ENCODE measurements at places on chromosomes 2 and 18.

- no peak for DNase-seq
These were observed 162.0 kb upstream of the STK17B start for GRCh38 chr2:196333397-196333796.

DNA sequence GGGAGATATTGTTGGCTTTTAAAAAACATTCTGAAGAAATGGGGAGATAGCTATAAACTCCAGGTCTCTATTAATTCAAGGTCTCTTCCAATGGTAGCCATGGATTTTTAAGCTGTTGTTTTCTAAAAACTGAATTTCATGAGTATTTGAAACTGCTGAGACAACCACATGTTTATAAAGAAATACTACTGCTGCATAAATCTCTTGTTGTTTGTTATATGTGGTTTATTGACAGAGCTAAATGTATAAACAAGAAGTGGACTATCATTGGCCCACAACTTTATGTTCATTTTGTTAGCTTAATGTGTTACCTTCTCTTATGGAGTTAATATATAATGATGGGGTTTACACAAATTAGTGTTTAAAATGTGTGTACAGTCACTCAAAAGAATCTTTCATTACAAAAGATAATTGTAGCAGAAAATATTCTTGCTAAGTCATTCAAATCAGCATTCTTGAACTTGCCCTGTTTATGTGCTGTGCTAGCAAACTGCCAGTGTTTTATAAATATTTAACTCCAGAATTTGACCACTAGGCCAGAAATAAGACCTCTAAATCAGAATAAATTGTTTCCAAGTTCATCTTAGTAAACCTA, 242.1 kb downstream of the TMX3 start:
- no peak for DNase-seq

- no peak for DNase-seq
These were observed 34.2 kb downstream of the ROCK2 start for GRCh38 chr2:11310212-11310611.

DNA sequence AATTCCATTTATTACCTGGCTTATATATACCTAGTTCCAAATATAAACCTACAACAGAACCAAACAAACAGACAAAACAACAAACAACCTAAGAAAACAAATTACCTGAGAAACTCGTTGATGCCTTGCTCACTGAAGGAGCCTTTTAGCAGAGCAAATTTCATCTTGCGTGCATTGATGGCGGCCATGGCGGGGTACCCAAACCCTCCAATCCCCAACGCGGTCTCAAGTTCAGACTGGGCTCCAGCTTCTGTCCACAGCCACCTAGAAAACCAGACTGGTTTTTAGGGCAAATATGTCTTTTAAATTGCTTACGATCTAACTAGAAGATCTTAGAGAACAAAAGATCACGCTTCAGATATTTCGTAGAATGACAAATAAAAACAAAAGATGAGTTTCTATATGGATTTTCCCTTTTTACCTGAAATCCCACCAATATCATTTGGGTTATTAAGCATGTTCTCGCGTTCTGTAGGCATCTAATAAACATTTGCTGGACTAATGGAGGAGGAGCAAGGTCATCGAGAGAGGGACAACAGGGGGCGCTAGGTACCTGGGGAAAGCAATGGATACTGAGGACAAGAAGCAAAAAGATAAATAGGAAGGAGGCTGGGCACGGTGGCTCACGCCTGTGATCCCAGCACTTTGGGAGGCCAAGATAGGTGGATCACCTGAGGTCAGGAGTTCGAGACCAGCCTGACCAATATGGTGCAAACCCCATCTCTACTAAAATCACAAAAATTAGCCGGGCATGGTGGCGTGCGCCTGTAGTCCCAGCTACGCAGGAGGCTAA, 25.2 kb downstream of the PDIA6 start:
- peak; percentile 31 for DNase-seq

GRCh38 chr2:128228894-128229293, 89.8 kb downstream of the HS6ST1 start:
- DNase-seq, result no peak

DNA sequence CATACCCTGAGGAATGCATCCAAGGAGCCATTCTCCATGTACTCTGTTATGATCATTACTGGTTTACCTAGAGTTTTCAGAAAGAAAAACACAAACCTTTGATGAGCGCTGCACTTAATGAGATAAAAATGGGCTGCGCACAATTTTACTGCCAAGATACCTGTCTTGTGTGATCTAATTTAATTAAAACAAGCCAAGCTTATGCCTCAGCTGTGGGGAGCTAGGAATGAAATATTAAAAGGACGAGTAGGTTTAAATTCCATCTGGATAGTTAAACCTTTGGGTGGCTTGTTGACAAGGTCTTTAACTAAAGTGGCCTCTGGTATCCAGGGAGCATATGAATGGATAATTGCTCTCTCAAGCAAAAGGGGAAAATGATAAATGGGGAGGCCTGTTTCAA, 135.0 kb downstream of the EPHA4 start:
- DNase-seq, result no peak

DNA sequence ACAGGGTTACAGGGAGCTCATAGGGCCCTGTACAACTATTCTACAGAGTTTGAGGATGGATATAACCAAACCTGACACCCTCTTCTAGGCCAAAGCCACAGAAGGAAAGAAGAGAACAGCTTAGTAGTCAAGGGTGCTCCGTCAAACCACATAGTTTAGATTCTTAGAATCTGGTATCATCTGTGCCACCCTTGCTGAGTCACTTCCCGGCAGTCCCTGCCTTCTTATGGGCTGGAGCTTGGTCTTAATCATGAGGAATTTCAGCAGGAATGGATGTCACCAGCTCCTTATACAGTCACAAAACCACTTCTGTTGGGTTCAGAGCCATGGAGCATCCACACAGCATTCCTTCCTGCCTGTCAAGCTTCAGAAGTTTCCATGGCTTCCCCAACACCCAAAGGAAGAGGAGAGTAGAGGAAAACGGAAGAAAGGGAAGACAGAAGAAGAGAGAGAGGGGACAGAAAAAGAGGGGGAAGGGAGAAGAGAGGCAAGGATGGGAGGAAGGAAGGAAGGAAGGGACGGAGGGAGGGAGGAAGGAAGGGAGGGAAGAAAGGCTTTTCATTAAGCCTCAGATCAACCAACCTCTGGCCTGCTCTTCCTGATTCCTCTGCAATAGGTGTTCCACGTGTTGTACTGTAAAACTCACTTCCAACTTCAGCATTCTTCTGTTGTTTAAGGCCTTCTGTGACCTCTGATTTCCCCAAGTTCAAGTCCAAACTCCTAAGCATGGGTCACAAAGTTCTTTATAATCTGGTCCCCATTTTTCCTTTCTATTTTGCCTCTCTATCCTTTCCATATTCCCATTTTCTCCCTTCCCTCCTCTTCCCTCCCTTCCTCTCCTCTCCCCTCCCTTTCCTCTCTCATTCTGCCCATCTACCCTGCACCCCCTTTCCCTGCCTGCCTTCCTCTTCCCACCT, 246.1 kb upstream of the TNP1 start:
- no peak for DNase-seq

GRCh38 chr2:126650994-126651393, 5.0 kb upstream of the GYPC start:
- DNase-seq, result no peak

DNA sequence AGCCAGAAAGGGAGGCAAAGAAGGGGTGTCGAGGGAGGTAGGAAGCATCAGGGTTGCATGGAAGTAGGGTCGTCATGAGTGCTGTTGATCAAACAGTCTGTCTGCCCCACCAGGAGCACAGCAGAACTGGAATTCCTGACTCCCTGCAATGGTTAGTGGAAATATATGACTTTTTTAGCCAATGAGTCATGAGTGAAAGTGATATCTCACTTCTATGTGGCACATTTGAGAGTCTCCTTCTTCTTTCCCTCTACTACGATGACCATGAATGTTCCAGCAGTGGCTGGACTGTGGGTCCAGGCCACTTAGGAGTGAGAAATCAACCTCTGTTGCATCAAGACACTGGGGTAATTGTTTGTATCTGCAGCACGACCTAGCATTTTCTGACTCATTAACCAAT, 199.5 kb downstream of the TTC32 start:
- no peak for DNase-seq

- no peak for DNase-seq
These were observed 698.1 kb upstream of the NXPH2 start for GRCh38 chr2:139478165-139478914.

- no peak for DNase-seq
These were observed 125.9 kb downstream of the ACOXL start for GRCh38 chr2:110858135-110858725.

- peak; percentile 32 for DNase-seq
These were observed 274.8 kb upstream of the TRIB2 start for GRCh38 chr2:12441750-12442475.

DNA sequence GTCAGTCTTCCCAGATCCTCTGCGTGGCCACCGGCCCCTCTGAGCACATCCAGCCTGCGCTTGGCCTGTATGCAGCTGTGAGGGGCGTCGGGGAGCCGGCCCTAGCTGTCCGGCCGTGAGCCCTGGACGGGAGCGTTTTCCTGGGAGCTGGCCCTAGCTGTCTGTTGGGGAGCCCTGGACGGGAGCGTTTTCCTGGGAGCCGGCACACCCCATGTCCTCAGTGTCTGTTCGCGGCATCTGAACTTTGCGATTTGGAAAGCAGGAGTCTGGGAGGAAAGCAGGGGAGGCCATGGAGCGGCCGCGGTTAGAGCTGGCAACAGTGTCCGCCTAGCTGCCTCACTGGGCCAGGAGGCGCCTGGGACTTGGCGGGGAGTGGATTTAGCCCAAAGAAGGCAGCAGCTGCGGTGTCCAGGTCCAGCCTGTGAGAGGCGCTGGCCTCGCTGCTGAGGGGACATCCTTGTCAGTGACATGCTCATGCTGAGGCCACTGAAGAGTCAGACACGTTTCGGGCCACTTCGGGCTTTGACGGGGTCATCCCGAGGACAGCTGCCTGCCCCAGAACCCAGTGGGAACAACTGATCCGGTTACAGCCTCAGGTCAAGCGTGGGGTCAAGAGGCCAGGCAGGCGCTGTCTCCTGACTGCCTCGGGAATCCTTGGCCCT, 75.8 kb downstream of the KCNG2 start:
- no peak for DNase-seq

- DNase-seq, result no peak
These were observed 1.3 kb upstream of the PDK1 start for GRCh38 chr2:172554352-172555271.

- no peak for DNase-seq
These were observed 29.1 kb downstream of the HPCAL1 start for GRCh38 chr2:10331702-10332401.

- no peak for DNase-seq
These were observed 127.1 kb downstream of the NCOA1 start for GRCh38 chr2:24618144-24618543.

- DNase-seq, result no peak
These were observed 331 bp downstream of the SERPINE2 start for GRCh38 chr2:224038830-224039079.

DNA sequence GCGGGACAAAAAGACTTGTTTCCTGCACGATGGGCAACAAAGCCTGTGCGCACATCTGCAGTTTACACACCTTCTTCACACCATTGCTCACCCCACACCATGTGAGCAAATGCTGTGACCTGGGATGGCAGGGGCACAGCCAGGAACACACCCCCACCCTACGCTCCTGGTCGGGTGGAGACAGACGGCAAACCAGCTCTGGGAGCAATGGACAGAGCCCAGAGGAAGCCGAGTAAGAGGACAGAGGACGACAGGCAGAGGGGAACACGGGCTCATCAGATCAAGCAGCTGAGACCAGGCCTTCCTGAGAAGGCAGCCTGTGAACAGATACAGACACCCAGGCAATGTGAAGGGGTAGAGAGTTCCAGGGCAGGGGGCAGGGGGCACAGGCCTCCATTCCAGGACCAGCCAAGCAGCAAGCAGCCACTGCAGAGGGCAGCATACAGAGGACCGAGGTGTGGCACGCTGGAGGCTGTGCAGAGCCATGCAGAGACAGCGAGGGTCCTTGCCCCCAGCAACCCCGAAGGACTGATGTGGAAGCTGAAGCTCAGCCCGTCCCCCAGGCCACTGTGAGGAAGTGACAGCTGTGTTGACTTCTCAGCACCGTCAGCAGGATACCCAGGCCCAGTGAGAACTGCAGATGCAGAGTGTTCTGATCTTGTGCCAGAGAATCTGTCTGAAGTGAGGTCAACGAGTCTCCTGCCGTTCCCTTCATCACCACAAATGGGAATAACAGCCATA, 46.2 kb downstream of the PARD6G start:
- DNase-seq, result no peak

DNA sequence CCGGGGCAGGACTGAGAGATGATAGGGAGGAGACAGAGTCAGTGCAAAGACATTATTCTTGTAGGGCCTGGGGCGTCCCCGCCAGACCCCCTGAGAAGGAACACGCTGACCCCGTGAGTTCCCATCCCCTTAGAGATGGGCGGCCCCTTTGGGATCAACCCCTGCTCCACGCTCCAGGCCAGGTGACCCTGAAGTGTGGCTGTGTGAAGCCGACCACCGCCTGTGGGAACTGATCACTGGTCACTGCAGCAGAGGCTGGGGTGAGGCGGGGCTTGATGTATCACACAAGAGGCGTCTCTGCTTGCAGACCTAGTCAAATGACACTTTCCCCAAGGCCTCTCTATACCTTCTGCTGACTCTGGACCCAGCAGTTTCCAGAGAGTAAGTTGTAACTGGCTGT, 157.4 kb upstream of the TWIST2 start:
- no peak for DNase-seq

GRCh38 chr18:72700961-72701710, 157.0 kb upstream of the CBLN2 start:
- DNase-seq, result no peak

- DNase-seq, result no peak
These were observed 76.6 kb downstream of the EMX1 start for GRCh38 chr2:72993933-72994280.

GRCh38 chr2:24828238-24828996, 35.2 kb downstream of the CENPO start:
- DNase-seq, result no peak

DNA sequence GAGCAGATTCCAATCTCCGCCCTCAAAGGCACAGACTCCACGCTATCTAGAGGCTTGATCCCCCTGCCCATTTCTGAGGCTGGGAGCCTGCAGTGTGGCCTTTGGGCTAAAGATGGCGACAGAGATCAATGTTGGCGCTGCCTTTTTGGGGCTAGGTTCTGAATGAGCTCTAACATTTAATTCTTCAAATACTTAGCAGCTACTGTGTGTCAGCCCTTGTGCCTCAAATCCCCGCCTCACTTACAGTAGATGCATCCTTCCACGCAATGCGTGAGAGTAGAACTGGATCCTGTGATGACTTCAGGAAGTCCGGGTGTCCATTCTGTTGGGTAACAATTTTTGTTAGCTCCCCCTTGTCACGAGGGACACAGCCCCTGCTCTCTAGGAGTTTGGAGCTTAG, 12.4 kb downstream of the IL1F10 start:
- DNase-seq, result peak; percentile 71

All from neural progenitor cell (in vitro differentiated cells).